ENCODE measurements at places on chromosomes 6 and 20. TPM values are rescaled to one million over a fixed set of nuclear protein-coding genes. Genes with fewer than 3 reads are reported as not detected.

DNA sequence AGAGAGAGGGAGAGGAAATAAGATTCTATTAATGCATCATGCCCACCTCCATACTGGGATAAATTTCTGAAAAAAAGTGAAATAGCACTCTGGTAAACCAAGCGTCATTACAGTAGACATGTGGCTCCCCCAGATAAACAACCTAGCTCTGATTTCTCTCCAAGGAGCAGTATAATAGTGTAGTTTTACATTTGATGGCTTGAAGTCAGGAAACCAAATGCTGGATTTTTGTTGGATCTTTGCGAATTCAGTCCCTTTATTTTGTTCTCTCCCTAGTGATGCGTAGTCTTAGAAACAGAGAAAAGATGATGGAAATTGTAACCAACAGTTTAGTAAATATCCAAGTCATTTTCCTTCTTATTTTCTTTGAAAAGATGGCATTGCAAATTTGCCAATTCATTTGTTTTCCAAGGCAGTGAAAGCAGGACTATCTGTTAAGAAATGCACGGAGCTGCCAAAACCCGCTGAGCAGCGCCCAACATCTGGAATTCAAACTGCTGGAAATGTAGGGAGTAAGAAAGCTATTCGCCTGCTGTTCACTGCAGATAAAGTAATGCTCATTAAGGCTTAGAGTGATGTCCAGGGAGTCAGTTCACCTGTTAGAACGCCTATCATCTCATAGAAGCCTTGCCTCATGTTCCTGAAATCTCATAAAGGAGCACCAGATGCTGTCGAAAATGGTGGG, 85.7 kb upstream of the DOK5 start:
- DNase-seq, result no peak
- H3K4me1 ChIP-seq, result no peaks in the 10 kb centered on the region
- no peaks in the 10 kb centered on the region for H3K27me3 ChIP-seq
- no peak overlapping the region for H3K4me3 ChIP-seq

DNA sequence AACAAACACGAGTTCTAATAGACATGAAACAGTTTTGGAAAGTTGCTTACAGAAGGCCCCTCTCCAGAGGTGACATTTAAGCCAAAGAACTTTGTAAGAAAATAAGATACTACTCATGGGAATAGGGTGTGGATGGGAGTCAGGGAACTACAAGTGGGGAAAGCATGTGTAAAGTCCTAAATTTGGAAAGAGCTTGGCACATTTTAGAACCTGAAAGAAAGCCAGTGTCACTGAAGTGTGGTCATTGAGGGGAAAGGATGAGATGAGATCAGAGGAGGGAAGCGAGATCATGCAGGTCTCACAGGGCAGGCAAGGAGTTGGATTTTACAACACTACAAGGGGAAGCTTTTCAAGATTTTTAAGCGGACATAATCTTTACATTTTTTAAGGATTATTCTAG, 38.0 kb downstream of the VGLL2 start:
- no peak for DNase-seq
- no peaks in the 10 kb centered on the region for H3K36me3 ChIP-seq
- H3K4me1 ChIP-seq, result no peaks in the 10 kb centered on the region
- H3K27ac ChIP-seq, result no peak overlapping the region
- H3K4me3 ChIP-seq, result no peak overlapping the region

GRCh38 chr6:26088344-26088743, 1.1 kb downstream of the HFE start:
- DNase-seq, result no peak
- H3K27me3 ChIP-seq, result no peaks in the 10 kb centered on the region
- H3K36me3 ChIP-seq, result no peaks in the 10 kb centered on the region
- no peak overlapping the region for H3K27ac ChIP-seq
- peaks cover 10% of the 10 kb centered on the region for H3K4me1 ChIP-seq

Gene KCNG1
- 0.22 TPM for polyA plus RNA-seq

DNA sequence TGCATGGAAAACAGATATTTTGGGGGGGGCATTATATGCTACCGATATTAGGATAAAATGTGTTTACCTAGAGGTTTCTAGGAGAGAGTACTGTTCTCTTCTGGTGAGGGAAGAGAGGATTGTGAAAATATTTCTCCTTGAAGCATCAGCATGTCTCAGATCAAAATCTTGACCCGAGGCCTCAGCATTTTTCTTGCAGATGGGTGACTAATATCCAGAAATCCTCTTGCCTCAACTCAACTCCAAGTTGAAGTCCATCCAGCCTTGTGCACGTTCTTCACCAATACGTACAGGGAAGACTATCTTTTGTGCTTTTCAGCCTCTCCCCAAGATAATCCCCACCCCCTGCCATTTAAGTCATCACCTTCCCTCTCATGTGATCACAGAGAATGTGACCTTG, 59.5 kb downstream of the PRND start:
- no peak overlapping the region for H3K27ac ChIP-seq
- H3K27me3 ChIP-seq, result peaks cover 3% of the 10 kb centered on the region
- H3K36me3 ChIP-seq, result peaks cover 24% of the 10 kb centered on the region
- no peak for DNase-seq

GRCh38 chr20:32999603-33000250, 4.5 kb downstream of the SUN5 start:
- no peaks in the 10 kb centered on the region for H3K36me3 ChIP-seq
- no peaks in the 10 kb centered on the region for H3K4me1 ChIP-seq
- H3K27ac ChIP-seq, result no peak overlapping the region
- no peak for DNase-seq

- no peak overlapping the region for H3K27ac ChIP-seq
- no peaks in the 10 kb centered on the region for H3K27me3 ChIP-seq
- H3K36me3 ChIP-seq, result no peaks in the 10 kb centered on the region
- H3K4me1 ChIP-seq, result no peaks in the 10 kb centered on the region
- no peak overlapping the region for H3K4me3 ChIP-seq
Observed at GRCh38 chr20:44460795-44461141, 14.9 kb upstream of the TTPAL start.

DNA sequence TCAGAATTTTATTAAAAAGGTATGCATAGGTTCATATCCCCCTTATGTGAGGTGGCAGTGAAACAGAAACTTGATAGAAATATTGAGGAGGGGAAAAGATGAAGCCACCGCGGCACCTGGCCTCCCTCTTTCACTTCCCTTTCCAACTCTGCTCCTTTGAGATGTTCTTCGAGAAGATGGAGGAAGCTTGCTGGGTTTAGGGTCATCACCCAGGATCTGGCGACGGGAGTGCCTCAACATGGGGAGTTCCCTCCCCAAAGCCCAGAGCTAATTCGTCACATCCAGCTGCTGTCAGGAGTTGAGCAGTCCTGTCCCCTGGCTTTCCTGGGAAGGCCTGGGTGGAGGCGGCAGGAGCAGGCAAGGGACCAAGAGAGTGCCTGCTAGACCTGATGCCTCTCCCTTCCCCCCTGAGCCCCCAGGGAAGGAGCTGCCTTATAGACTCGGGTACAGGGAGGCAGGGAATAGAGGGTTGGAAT, 29.1 kb downstream of the RREB1 start:
- H3K4me1 ChIP-seq, result peaks cover 28% of the 10 kb centered on the region
- no peaks in the 10 kb centered on the region for H3K27me3 ChIP-seq
- no peak for DNase-seq
- H3K27ac ChIP-seq, result no peak overlapping the region

GRCh38 chr20:33753763-33754162, 22.0 kb downstream of the ZNF341 start:
- H3K4me3 ChIP-seq, result no peak overlapping the region
- H3K4me1 ChIP-seq, result no peaks in the 10 kb centered on the region
- DNase-seq, result no peak
- H3K27me3 ChIP-seq, result no peaks in the 10 kb centered on the region
- H3K27ac ChIP-seq, result no peak overlapping the region

Data from endothelial cell of umbilical vein (primary cell).